D341Med (cell line): ENCODE measurements at places on chromosomes 11 and 22.
A peak's percentile ranks its signal among the peaks of the same experiment; 100 is the strongest.

DNA sequence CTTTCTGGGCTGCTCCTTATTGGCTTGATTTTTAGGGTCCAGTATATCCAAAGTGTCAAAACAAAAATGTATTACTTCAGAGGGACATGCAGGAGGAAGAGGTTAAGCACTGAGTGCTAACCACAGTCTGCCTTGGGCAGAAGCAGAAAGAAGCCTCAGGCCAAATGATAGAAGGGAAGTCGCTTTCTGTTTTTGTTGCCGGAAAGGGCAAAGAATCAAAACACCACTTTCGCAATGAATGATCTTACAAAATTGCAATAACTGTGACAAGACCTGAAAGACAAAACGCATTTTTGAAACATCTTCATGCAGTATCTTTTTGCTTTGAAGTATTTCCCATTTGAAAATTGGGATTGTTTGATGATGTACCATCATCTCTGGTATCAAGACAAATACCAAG lies 70.1 kb upstream of the PICALM start:
- no peak for DNase-seq

DNA sequence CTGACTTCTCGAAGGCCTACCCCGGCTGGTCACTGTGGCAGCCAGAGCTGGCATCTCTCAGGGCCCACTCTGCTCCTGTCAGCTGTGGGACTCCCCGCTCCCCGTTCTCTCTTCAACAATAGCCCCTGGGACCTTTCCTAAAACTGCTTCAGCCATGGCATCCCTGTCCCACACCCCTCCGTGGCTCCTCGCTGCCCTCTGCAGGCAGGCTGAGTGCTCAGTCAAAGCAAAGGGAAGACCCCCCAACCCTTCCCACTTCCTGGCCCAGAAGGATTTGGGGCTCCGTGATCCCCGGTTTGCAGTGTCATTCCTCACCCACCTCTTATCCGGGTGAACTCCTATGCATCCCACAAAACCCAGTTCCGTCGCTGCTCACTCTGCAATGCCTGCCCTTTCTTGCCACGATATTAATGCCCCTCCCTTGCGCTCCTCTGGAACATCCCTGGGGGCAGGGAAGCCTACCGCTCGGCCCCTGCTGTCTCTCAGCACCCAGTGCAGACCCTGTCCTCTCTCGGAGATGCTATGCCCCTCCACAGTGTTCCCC lies 1.6 kb upstream of the TH start:
- no peak for DNase-seq

- peak; percentile 20 for DNase-seq
Measured at GRCh38 chr11:31233425-31233824, 136.1 kb downstream of the DCDC1 start.

DNA sequence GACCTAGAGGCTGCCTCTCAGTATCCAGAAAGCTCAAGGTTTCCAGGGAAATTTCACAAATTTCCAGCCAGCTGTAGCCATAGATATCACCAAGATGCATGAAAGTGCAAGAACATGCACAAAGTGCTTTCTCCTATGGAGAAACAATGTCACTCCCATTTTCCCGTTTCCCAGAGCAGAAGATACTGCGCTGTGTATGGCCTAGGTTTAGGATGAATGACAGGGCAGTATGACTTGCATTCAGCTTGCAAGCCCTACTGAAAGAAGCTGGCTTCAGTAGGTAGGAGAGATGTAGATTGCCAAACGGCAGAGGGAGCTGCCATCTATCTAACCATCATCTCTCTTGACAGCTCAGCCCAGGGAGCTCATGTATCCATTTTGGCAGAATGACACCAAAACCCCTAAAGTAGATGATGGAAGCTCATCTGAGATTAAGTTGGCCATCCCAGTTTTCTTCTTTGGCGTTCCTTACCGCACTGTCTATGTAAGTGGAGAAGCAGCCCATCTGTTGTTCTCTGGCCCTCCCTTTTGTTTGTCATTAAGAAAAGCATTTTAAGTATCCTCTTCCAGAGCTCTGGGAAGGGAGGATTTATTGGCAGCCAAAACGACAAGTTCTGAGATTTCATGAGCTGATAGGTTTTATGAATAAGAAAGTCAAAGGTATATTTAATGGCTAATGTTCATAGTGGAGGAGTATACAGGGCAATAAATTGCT lies 4.6 kb downstream of the TECTA start:
- DNase-seq = no peak

GRCh38 chr11:394034-394857 lies at the start of gene PKP3:
PKP3 (plus strand) TSS chr11:394209; CDS start chr11:394293, 84 bp downstream.
- no peak for DNase-seq

DNA sequence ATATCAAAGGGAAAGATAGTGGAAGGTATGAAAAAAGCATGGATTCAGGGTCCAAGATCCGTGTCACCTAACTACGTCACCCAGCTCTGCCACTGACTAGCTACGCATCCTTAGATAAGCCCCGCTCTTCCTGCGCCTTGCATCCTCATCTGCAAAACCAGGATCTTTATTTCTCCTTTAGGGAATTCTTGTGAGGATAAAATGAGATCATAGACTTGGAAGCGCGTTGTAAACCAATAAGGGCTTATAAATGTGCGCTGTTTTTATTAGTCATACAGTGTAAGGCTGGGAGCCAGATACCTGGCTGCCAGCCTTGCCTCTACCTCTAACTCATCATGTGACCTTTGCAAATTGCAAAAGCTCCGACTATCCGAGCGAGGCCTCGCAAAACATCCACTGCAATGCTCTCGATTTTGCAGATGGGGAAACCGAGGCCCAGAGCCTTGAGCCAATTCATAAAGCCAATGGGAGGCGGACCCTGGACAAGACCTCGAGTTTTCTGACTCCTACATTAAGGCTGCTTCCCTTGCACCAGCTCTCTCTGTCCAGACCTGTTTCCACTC lies 753 bp downstream of the PRPF19 start:
- DNase-seq = no peak

DNA sequence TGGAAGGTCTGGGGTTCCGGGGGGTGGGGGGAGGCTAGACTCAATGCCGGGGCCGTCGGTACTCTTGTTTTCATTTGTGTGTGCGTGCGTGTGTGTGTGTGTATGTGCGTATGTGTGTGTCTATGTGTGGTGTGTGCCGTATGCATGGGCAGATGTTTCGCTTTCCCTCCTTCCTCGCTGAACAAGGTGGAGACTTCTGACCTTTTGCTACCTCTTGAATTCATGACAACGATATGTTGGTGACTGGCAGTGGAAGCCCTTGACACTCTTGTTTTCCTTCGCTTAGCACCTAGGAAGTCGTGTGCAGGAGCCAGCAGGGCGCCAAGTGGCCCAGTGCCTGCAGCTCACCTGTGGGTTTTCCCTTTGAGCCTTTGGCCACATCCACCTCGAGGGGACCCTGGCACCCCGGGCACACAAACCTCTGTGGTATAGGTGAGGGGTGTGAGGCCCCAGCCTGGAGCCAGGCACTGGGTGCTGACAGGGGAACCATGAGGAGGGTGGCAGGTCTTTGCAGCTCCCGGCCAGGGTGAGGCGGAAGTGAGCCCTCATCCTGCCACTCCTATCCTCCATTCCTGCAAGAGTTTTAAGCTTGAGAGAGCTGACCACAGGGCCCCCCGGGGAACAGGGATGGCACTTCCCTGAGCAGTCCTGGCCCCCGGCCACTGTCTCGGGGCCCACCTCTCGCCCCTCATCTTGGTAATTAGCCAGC lies 19.3 kb upstream of the TMEM191C start:
- DNase-seq = no peak
